ENCODE measurements at places on chromosomes 16 and 17. TPM values are rescaled to one million over a fixed set of nuclear protein-coding genes. Genes with fewer than 3 reads are reported as not detected.

Gene SDR42E2
- total RNA-seq, result not detected

Gene C16orf54
- not detected for total RNA-seq

Gene NDEL1
- total RNA-seq, result 66.6 TPM

Gene CCL15
- total RNA-seq, result not detected

Gene PIPOX
- 0.15 TPM for total RNA-seq

Gene ITFG1
- 39.2 TPM for total RNA-seq

Gene CDT1
- total RNA-seq, result 28.0 TPM

Gene SLC16A5
- 35.9 TPM for total RNA-seq

Gene ACSM2A
- not detected for total RNA-seq

Gene FASN
- 142 TPM for total RNA-seq

Gene GP1BA
- not detected for total RNA-seq

Gene COX10
- total RNA-seq, result 18.5 TPM

Gene TLCD2
- total RNA-seq, result 1.3 TPM

Gene APOBR
- 0.05 TPM for total RNA-seq

Gene ALOX15
- 0.20 TPM for total RNA-seq

Gene HOXB5
- 1.5 TPM for total RNA-seq

Gene CTRB1
- total RNA-seq, result not detected

Gene SNAI3
- total RNA-seq, result 0.19 TPM

Gene DHRS7C
- total RNA-seq, result not detected

Gene FBXW10
- 1.7 TPM for total RNA-seq

Data from A549 treated with CORT108297 at 1 μM for 4 hours (cell line).